Activated CD8-positive, alpha-beta T cell treated with anti-CD3 and anti-CD28 coated beads for 36 hours (primary cell): ENCODE measurements at places on chromosomes 6 and 20.

- DNase-seq, result no peak
Measured at GRCh38 chr6:116335612-116336215, 35.0 kb upstream of the DSE start.

- no peak for DNase-seq
Measured at GRCh38 chr20:40558212-40558611, 130.8 kb downstream of the MAFB start.

DNA sequence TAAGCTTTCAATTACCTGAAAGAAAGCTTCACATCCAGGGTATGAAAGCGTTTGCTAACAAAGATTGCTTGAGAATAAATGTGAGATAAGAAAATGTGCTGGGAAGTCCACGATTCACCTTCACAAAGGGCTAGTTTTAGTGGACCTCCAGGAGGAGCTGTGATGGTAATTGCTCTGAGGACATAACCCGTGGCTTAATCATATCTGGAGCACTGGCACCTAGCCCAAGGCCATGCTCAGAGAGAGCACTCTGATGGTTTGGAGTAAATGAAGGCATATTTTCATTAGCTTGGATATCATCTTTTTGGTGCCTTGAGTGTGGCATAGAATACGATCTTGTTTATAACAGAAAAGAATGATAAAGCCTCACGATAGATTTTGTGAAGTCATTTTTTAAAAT lies 46.9 kb upstream of the BACH2 start:
- no peak for DNase-seq

DNA sequence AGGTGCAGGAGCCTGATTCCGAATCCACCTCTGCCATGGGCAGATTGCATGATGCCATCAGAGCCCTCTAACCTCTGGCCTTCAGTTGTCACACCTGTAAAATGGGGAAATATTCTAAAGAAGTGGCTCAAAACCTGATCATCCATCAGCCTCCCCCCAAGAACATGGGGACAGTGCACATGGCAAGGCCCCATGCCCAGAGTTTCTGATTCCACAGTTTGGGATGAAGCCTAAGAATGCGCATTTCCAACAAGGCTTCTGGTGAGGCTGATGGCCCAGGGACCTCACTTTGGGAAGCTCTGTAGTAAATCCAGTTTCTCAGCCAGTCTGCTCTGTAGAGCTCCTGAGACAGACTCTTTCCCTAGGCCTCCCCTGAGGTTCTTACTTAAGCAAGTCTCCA lies 119.9 kb upstream of the CD93 start:
- DNase-seq, result no peak

DNA sequence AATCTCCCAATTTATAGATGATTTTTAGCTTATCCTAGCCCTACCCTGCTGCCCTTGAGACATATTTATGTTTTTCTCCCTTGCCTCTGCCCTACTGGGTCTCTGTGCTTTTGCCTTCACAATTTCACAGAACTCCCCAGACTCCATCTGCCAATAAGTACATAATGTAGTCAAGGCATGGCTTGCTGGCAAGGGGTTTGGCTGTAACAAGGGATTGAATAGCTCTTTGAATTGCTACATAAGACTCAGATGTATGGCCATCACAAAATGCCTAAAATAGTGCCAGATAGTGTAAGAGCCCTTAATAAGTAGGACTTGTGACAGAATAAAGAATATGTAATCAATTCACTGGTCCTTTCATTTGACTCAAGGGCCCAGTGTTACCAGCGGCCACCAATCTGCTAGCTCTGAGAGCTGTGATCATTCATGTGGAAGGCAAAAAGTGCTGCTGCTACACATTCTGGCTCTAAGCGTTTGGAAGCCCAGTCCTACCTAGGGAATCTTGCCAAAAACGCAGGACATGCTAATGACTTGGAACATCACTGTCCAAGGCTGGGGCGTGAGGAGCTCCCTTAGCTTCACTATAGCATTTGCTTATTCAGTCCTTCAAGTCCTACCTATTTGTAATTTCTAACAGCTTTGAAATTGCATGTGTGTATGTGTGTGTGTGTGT lies 20.5 kb downstream of the CLVS2 start:
- no peak for DNase-seq

DNA sequence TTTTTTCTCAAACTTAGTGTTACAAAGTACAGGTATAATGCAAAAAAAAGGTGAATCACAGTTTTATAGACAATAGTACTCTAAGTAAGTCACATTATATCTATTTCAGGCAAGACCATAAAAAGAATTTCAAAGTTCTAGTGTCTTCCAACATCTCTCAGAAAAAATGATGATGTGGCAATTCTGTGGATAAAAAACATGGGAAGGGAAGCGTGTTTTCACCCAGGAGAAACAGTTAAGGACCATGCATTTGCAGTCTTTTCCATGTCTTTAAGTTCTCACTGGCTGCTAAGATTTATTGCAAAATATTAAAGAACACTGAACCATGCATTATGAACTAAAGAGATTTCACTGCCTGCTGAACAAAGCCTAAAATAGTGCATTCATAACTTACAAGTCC lies 1.8 kb downstream of the SSR1 start:
- DNase-seq, result no peak

GRCh38 chr6:16802071-16802470 lies 40.8 kb upstream of the ATXN1 start:
- DNase-seq, result no peak

DNA sequence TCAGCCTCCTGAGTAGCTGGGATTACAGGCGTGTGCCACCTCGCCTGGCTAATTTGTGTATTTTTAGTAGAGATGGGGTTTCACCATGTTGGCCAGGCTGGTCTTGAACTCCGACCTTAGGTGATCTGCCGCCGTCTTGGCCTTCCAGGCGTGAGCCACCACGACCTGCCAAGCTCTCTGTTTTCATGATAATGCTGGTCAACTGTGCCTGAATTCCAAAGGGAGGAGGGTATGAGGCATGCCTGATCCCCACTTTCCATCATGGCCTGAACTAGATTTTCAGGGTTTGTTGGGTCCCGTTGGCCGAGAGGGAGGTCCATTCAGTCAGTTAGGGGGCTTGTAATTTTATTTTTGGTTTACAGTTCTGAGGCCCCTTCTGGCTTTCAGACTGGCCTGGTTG lies 28.0 kb upstream of the ANGPT4 start:
- no peak for DNase-seq

GRCh38 chr6:136787726-136788068 lies 4.6 kb downstream of the MAP3K5 start:
- no peak for DNase-seq

DNA sequence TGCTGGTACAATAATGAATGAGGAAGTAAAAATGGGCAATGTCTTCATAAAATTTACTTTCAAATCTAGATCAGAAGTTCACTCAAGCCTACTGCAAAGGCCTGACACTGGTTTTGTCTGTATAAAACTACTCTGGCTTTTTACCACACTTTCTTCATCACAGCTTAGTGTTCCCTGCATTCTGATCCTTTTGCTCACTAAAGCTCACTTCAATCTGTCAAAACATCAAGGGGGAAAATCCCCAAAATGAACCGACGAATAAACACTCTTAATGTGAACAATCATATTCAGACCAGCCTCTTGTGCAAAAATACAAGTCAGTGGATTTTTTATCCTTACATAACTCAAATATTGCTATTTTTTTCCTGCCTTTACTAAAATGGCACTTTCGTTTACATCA lies 98.5 kb downstream of the PRDM1 start:
- DNase-seq, result no peak

GRCh38 chr6:169915769-169916550 lies 164.5 kb downstream of the ERMARD start:
- no peak for DNase-seq

- no peak for DNase-seq
Measured at GRCh38 chr6:119476554-119476953, 127.0 kb upstream of the MAN1A1 start.

DNA sequence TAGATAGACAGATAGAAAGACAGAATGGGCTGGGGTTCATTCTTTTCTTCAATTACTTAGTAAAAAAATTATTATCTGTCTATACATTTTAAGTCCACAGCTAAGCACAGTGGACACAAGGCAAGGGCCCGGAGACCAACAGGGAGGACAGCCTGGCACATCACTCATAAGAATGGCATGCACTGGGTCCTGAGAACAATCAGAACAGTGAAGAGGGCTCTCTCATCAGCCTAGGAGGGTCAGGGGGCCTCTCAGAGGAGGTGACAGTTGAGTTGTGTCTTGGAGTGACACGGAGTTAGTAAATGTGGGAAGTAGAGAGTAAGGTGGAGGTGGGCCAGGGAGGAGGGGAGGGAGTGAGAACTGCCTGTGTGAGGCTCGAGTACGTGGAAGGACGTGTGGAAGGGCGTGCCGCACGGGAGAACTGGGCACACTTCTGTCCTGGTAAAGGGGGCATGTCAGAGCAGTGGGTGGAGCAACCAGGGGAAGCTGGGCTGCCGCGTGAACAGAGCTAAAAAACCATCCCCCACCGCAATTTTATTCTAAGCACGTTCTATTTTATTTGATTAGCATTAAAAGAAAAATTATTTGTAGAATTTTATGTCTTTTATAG lies 45.1 kb upstream of the DSP start:
- no peak for DNase-seq

GRCh38 chr6:127959869-127960268 lies 59.0 kb upstream of the THEMIS start:
- no peak for DNase-seq

- no peak for DNase-seq
Measured at GRCh38 chr20:24275946-24276705, 193.3 kb upstream of the SYNDIG1 start.
